ENCODE measurements at places on chromosomes 3 and 15.
A peak's percentile ranks its signal among the peaks of the same experiment; 100 is the strongest.

GRCh38 chr15:90004671-90005070 lies 3.5 kb downstream of the ZNF710 start:
- DNase-seq, result peak; percentile 47

- DNase-seq, result no peak
These were observed 129.3 kb downstream of the WNT5A start for GRCh38 chr3:55357796-55358195.

DNA sequence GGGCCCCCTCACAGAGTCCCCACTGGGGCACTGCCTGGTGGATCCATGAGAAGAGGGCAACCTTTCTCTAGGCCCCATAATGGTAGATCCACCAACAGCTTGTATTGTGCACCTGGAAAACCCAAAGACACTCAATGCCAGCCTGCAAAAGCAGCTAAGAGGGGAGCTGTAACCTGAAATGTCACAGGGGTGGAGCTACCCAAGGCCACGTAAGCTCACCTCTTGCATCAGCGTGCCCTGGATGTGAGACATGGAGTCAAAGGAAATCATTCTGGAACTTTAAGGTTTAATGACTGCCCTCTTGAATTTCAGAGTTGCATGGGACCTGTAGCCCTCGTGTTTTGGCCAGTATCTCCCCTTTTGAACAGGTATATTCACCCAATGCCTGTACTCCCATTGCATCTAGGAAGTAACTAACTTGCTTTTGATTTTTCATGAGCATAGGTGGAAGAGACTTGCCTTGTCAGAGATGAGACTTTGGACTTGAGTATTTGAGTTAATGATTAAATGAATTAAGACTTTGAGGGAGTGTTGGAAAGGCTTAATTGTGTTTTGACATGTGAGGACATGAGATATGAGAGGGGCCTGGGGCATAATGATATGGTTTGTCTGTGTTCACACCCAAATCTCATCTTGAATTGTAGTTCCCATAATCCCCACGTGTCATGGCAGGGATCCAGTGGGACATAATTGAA lies 900.9 kb upstream of the ROBO1 start:
- no peak for DNase-seq

DNA sequence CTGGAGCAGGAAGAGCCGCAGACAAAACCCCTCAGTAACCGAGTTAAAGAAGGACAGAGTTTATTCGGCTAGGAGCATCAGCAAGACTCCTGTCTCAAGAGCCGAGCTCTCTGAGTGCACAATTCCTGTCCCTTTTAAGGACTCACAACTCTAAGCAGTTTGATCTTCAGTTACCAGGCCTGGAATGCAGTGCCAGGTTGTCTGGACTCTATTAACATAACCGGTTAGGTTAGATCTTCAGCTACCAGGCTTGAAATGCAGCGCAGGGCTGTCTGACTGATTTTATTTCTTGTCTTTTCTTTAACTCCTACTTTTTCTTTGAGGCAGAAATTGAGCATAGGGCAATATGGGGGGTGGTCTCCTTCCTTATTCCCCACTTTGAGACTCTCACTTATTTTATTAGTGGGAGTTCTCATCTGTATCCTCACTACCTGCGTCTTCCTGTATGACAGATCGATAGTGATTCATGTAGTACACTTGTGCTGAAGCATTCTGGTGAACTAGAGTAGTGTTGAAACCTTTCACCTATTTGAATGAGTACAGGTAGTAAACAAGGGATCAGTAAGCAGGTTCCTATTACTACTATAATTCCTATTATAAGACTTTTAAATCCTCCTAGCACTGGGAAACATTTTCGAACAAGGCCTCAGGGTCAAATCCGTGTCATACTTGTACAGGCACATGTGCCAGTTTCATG lies 325.0 kb downstream of the CGGBP1 start:
- no peak for DNase-seq

DNA sequence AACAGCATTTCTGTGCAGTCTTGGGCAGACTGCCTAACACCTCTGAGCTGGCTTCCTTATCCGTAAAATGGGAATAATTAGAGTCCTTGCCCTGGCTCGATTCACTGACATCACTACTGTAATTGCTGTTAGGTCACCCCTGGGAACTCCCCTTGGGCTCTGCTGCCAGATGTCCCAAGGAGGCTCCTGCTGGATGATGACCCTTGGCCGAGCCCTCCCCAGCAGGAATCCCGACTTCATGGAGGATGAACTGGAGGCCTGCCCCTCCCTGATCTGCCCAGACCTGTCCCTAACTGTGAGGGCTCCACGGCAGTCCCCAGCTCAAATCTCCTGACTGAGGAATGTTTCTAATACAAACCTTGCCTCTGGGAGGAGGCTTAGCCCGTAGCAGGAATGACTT lies 18.0 kb downstream of the ESYT3 start:
- no peak for DNase-seq

DNA sequence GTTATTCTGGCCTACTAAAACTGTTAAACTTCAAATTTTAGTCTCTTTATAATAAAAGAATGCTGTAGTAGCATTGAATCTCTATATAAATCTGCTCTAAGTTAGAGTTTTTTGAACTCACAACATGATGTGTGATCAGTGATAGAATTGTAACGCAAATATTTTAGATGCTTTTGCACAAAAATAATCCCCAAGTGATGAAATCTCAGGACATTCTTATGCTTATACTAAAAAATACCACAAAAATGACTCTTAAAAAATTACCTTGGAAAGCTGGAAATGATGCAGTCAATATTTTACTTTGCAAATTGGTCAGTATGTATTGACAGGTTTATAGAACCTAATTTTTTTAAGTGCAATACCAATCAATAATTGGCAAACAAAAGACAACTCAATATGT lies 375.3 kb downstream of the TBC1D5 start:
- DNase-seq, result no peak

GRCh38 chr15:43187544-43188155 lies 2.4 kb downstream of the CCNDBP1 start:
- DNase-seq, result no peak

GRCh38 chr15:48778331-48778730 lies 32.5 kb downstream of the CEP152 start:
- no peak for DNase-seq

- DNase-seq, result no peak
These were observed 50.7 kb downstream of the FAM43A start for GRCh38 chr3:194736277-194736895.

GRCh38 chr15:101803676-101804075 lies 367 bp downstream of the OR4F6 start:
- no peak for DNase-seq

DNA sequence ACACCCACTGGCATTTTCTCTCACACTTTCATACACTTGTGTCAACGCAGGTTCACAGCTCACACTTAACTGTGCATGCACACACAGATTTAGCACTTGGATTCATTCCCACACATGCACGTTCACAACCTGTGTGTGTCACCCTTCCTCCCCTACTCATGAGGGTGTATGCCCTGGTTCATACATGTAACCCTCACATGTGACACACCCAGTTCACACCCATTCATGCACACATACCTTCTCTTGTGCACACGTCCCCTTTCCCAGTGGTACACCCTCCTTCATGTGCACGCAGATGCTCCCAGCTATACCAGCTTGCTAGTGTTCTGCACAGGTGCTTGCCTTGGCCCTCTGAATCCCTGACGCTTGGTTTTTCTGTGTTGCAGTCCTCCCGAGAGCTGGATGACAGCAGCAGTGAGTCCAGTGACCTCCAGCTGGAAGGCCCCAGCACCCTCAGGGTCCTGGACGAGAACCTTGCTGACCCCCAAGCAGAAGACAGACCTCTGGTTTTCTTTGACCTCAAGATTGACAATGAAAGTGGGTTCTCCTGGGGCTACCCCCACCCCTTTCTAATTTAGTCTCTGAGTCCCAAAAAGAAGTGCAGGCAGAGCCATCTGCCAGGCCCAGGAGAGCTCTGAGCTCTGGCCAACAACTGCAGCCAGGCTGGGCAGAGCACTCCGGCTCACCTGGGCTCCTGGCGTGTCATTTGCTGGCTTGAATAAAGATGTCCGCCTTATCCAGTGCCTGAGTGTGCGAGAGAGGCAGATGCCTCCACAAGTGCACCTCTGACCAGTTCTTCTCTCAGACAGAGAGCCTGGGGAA lies 39.5 kb downstream of the GOLGA6A start:
- no peak for DNase-seq

DNA sequence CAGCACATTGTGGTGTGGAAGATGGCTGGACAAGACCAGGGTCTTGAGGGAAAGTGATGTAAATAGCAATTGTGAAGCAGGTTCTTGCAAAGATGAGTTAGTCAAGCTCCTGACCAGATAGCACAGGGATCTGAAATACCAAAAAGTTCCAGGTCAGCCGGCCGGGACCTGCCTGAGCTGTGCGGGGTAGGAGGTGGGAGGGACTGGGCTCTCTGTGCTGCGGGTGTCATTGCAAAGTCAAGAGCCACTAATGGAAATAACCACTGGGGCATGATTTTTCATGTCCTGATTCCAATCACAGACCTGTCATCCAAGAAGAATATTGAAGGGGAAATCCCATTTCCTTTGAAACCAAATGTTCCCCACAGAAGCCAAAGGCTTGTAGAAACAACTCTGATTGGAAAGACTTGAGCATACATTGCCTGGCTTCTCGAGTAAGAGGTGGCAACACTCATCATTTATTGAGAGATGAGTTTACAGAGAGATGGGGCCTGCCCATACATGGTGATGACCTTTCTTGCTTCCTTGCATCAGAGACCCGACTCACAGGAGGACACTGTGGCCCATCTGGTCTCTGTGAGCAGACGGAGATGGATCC lies 44.2 kb upstream of the KY start:
- no peak for DNase-seq

DNA sequence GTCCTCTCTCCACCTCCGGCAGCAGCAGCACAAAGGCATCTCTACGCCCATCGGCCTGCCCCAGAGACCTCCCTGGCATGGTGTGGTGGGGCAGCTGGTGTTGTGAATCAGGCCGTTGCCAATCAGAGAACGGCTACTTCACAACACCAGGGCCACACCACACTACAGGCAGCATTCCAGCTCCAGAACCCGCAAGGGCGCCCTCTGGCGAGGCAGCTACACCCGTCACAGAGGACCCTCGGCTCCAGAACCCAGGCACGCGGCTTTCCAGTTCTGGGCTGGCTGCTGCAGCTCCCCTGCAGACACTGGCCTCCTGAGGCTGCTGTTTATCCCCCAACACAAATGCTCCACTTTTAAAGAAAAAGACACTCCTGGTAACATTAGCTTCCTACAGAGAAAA lies 127.5 kb upstream of the TOPAZ1 start:
- DNase-seq, result no peak

DNA sequence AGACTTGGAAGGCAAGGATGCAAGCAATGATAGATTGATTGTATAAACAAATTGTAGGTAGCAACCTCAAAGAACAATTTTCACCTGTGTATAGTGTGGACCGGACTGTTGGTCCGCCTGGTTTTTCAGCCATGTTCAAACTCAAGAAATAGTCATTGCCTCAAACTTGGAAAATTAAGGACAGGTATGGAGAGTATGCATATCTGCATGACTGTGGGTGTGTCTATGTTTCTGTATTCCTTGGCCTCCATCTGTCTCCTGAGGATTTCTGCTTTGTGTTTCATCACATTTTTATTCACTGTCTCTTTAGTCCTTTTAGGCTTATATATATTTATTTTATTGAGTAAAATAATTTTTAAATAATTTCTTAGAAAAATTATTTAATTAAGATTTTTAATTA lies 53.9 kb upstream of the RASA2 start:
- DNase-seq, result no peak

- DNase-seq, result no peak
These were observed 9.2 kb downstream of the ERC2 start for GRCh38 chr3:56459104-56459496.

Measured in omental fat pad (tissue), 4 donors.